ENCODE measurements at places on chromosomes 6 and 20.

- DNase-seq, result peak; percentile 21
Observed at GRCh38 chr20:43911066-43911465, 3.6 kb upstream of the TOX2 start.

- DNase-seq, result no peak
Observed at GRCh38 chr20:58286729-58287128, 22.8 kb upstream of the RAB22A start.

- DNase-seq, result no peak
Observed at GRCh38 chr6:23027281-23027680, 457.9 kb downstream of the HDGFL1 start.

DNA sequence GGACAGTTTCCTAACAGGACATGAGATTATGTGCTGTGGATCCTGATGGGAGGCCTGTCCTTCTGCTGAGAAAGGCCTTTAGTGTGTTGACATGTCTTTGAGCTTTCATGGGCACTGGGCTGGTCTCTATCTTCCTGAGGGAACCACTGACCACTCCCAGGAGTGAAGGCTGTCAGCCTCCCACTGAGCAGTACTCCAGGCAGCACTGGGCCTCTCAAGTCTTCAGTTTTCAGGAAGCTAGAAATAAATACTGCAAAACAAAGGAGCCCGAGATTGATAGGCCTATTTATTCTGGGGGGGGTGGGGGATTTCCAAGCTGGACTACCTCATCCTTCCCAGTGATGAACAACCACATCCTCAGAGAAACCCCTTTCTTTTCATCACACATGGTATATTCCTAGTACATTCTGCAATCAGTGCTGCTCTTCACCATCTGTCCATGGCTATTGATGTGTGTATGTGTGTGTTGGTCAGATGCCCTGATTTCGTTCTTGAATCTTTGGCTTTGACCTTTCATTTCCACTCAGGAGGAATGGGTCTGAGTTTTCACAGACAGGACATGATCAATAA, 180.9 kb upstream of the SPTLC3 start:
- DNase-seq, result no peak

GRCh38 chr6:36550473-36551000, 3.3 kb upstream of the STK38 start:
- DNase-seq, result no peak

DNA sequence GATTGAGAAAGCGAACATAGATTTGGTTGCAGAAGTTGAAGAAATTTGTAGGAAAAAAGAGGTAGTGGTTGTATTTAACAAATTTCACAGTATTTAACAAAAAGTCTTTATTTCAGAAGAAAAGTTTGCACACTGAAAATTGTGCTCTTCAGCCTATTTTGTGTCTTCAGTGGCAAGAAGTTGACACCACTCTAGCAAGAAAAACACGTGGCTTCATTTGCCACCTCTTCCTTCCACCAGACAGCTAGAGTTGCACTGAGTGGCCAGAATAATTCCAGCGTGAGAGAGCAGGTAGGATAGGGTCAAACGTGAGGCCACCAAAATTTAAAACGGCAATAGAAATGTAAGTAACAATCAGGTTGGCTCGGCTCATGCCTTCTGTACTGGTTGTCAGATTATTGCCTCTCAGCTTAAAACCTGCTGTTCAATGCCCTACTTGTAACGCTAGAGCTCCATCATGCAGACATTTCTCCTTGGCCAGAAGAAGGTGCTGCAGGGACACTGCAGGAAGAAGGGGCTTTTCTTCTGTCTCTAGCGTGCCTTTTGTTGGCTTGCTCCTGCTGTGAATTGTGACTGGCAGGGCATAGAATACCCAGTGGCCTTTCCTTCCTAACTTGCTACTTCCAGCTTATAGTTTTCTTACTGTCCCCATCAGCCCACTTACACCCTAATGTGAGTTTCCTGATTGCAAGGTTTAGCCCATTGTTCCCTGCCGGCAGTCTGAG, 12.1 kb downstream of the TRAPPC3L start:
- no peak for DNase-seq

- DNase-seq, result no peak
Observed at GRCh38 chr20:61963885-61964674, 101.6 kb downstream of the TAF4 start.

DNA sequence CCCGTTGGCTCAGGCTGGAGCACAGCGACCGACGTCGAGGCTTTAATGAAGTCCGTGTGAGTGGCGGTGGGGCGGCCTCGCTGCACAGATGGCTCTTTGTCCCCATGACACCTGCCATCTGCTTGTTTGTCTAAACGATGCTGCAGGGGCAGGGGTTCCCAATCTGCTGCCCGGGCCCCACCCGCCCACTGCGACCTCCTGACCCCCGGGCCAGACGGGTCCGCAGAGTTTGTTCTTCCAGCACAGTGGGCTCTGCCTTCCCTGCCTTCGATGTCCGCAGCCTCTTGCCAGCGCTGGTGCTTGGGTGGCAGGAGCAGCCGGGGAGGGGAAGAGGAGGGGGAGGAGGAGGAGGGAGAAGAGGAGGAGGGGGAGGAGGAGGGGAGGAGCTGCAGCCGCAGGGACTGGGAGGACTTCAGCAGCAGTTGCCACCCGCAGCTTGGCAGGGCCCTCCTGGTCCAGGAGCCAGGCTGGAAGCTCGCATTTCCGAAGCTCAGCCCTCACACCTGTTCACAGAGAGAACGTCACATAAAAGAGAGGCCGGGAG, 210.0 kb downstream of the DLL1 start:
- no peak for DNase-seq

GRCh38 chr20:62588458-62589149, 53.7 kb upstream of the SLCO4A1 start:
- no peak for DNase-seq

DNA sequence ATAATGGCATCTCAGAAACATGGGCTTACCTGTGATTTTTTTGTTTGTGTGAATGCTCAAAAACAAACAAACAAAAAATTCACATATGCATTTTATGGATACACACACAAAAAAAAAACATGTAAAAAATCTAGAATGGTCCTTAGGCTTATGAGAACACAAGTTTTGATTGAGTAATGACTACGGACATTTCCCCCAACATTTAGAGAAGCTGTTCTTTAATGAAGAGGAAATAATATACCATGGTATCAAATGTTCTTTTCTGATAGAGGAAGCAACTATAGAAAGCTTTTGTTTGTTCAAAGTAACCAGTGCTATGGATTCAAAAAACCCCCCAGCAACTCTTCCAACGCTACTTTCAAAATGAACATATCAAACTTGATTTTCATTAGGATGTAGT, 8.6 kb upstream of the CALHM6 start:
- no peak for DNase-seq

DNA sequence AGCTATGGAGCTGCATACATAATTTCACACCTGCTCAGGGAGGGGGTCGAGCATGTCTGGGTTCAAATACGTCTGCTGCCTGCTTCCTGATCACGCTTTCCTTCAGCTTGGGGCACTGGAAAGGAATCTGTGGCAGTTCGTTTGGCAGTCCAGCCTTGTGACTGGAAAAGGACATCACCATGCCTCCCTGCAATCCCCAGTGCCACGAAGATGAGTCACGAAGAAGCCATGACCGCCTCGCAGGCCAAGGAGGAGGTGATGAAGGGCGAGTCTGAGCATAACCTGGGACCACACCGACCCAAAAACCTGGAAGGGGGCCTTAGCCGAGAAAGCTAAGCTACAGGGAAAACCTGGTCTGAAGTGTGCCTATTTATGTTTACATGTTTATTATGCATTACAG, 13.1 kb downstream of the JAG1 start:
- DNase-seq, result no peak

DNA sequence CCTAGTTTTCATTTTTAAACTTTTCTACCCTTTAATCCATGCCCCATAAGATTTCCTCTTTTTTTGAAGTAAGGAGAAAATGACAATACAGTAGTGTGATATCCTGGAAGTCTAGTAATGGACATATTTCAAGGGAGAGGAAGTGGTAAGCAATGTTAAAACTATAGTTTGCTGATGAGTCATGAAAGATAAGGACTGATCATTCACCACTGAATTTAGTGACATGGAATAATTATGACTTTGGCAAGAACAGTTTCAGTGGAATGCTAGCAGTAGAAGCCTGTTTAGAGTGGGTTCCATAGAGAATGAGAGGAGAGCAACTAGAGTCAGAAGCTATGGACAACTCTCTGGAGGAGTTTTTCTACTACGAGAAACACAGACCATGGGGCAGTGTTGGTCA, 24.9 kb upstream of the SLC2A12 start:
- DNase-seq, result no peak

DNA sequence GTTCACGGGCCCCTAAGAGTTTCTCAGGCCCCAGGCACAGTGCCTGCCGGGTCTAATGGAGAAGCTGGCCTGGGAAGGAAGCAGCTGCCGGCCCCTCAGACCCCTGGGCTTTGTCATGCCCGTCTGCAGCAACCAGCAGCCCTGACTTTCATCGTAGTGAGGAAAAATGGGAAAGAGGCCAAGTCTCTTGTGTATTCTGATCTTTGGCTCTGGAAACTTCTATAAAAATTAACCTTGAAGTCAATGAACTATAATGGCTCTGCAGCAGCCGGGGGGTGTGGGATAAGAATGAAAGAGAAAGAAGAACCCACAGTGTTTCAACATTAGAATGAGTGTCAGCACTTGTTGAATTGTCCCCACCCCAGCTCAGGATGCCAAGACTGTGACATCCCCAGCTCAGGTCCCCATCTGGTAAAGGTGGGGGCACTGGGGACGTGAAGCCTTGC, 12.9 kb downstream of the TGM2 start:
- no peak for DNase-seq

DNA sequence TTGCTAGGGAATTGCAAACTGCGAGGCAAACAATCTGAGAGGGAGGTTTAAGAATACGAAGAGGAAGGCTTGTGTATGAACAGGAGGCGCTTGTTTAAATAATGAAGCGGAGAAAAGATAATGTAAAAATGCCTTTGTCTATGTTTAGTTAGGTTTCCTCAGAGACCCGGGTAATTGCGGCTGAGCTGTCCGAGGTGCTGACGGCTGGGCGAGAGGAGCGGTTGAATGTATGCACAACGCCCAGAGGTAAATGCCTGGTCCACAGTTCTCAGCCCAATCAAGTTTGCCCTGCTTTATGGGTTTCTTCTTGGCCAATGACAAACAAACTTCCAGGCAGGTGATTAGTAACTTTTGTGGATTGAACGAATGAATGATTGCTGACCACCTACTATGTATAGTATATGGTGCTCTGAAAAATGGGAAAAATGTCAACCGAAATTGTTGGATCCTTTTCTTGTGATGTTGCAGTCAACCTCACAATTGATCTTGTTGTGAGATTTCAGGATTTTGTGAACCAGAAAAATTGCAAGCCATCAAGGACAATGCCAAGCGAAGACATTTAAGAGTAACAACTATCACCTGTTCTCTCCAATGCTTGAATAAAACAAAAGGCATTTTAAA, 38.3 kb upstream of the SLC32A1 start:
- no peak for DNase-seq

GRCh38 chr6:44223319-44224028, at the start of gene SLC29A1:
TSS of gene SLC29A1 (plus strand) at chr6:44223595. CDS start at chr6:44227314, 3,719 bp downstream.
- no peak for DNase-seq

- no peak for DNase-seq
Observed at GRCh38 chr6:47334334-47334733, 24.6 kb upstream of the TNFRSF21 start.

- DNase-seq, result no peak
Observed at GRCh38 chr6:30557683-30557981, 537 bp downstream of the PRR3 start.

- no peak for DNase-seq
Observed at GRCh38 chr6:10850728-10851127, 12.4 kb upstream of the MAK start.

- peak; percentile 67 for DNase-seq
Observed at GRCh38 chr20:38426006-38426897, 8.9 kb downstream of the SNHG17 start.

- no peak for DNase-seq
Observed at GRCh38 chr6:35662999-35663398, 25.7 kb downstream of the FKBP5 start.

- no peak for DNase-seq
Observed at GRCh38 chr6:84019141-84019841, 14.3 kb upstream of the MRAP2 start.

DNA sequence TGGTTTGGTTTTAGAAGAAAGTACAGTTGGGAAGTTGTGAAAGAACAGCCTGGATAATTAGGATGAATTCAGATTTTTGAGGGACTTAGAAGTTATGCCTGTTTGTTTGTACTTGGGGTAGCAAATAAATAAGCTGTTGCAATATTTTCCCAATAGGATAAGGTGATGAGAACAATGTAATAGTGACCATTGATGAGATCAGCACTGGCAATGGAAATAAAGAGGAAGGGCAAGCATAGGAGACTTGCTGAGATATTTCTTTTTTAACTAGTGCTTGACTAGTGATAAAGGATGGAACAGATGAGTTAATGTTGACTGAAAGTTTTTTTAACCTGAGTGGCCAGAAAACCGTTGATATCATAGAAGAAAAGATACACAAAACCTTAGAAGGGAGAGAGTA, 498.8 kb downstream of the CDKAL1 start:
- no peak for DNase-seq

DNA sequence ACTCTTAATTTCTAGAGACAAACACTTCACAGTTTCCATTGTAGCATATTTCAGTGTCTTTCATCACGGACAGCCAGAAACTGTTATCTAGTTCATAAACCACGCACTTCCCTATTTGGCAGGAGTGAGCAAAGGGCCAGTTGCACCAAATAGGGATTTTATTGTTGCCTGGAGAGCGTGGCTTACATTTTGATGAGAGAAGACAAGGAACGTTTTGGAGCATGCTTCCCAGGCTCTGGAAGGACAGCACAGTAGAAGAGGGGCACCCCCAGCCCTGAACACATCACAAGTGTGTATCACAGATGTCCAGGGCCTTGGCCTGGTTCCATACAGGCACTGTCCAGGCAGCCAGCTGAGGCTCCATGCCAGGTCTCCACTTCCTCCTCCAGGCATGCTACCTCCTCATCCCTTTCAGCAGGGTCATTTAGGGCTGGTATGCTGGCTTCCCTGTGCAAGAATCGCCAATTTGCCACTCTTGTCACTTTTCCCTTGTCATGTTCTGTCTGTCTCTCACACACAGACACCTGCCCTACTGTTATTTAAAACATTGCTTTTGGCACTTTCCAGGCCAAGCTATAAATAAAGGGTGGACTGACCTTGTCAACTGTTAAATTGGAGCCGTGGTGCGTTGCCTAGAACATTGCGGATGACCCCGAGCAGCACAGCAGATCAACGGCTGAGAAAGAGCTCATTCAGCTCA, 235.0 kb upstream of the GMDS start:
- DNase-seq, result no peak

- peak; percentile 59 for DNase-seq
Observed at GRCh38 chr6:3732345-3733141, 19.0 kb downstream of the PXDC1 start.

DNA sequence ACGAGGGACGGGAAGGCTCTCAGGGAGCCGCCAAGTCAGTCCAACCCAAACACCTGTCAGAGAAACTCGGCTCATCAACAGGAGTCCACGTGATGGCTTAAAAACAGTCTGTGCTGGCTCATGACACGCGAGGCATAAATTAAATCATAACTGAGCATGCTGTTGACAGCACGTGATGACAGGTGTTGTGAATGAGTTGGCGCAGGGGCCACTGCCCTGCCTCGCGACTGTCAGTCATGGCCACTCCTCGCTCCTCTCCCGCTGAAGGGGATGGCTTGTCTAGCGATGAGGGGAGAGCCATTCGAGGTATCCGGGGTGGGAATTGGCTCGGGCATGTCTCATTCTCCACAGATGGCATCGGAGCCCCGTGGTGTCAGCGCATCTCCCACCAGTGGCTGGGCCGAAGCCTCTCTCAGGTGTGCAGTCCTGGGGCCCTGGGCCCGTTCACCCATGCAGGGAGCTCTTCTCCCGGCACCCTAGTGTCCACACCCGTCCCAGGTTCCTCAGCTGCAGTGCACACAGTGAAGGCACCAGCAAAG, 313.3 kb downstream of the BMP7 start:
- no peak for DNase-seq

Measured in skeletal muscle cell (primary cell).